ENCODE measurements at places on chromosomes 5 and 9.
A peak's percentile ranks its signal among the peaks of the same experiment; 100 is the strongest.

- peak; percentile 40 for DNase-seq
These were observed 29.3 kb downstream of the PTPA start for GRCh38 chr9:129140397-129141065.

- no peak for DNase-seq
These were observed 201.8 kb upstream of the CDKN2B start for GRCh38 chr9:22210936-22211335.

GRCh38 chr9:101629636-101630035 is 34.9 kb upstream of the PPP3R2 start:
- DNase-seq: no peak

- no peak for DNase-seq
These were observed 59.5 kb downstream of the PTBP3 start for GRCh38 chr9:112273876-112274275.

DNA sequence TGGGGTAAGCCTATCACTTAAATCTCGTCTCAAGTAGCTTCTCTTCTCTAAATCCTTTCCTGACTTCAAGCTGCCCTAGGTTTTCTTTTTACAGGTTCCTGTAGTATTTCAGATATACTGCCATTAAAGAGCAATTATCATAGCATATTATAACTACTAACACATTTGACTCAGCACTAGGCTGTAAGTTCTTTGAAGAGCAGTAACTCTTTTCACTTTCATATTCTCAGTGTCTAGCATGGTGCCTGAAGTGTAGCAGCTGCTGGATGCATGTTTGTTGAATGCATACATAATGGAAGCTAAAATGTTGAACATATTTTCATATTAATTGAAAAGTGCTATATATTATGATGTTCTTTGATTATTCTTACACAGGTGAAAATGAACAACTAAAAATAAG is 22.5 kb downstream of the CCDC152 start:
- no peak for DNase-seq

- peak; percentile 55 for DNase-seq
These were observed 1048.7 kb upstream of the NUDT12 start for GRCh38 chr5:104611135-104611767.

- DNase-seq: no peak
These were observed 30.2 kb upstream of the CATSPER3 start for GRCh38 chr5:134937526-134937925.

- DNase-seq: no peak
These were observed 124.5 kb downstream of the EDIL3 start for GRCh38 chr5:84260140-84260539.

DNA sequence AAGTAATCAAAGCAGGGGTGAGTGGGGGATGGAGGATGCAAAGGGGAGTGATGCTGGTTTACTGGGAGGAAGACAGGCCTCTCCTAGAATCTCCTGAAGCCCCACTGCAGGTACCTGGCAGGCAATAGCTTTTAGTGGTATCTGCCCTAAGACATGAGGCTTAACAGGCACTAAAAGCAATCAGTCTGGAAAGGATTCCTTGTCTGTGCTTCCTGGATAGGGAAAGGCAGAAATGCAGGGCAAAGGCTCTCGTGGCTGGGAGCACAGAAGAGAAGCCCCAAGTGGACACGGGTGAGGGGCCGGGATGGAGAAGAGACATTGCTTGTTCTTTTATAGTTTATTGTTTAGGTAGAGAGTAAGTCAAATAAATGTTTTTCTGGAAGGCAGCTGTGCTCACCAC is 40.1 kb downstream of the CCNJL start:
- DNase-seq: no peak

DNA sequence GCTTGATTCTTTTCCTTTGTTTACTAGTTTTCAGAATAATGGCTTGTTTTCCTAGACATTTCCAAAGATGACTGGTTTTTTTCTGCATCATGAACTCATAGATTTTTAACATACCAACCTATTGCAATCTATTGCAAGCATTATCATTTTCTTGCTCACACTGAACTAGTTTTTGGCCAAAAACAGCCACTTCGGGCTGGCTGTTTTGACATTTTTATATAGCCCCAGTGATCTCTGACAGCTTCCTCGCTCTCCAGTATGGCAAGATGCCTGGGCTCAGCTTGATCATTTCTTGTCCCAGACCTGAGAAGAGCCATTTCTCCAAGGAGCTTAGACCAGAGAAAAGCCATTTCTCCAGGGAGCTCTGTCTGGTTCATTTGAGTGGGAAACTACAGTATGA is 94.3 kb upstream of the MAMDC2 start:
- DNase-seq: no peak

- no peak for DNase-seq
These were observed 10.0 kb downstream of the PRR7 start for GRCh38 chr5:177456591-177456964.

DNA sequence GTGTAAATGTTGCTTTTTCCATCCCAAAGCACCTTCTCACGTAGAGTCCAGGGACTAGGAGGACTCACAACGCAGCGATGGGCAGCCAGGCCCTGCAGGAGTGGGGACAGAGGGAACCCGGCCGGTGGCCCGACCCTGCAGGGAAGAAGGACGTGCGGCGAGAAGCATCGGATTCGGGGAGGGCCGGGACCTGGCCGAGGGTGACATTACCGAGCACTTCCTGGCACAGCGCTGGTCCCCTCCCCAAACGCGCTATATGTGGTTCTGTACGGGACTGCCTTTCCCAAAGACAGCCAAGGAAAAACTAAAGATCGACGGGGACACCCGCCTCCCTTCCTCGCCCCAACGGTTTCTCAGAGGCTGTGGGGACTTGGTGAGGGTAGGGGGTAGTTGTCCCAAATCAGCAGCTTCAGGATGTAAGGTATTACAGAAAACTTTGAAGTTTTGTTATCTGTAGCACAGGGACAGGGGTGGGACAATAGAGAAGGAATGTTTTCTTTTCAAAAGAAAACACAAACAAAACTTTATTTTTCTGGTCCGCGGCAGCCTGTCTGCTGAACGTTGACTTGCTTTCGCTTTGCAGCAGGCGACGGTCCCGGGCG is 887 bp upstream of the MAP3K1 start:
- no peak for DNase-seq

- no peak for DNase-seq
These were observed 296.9 kb downstream of the TLE4 start for GRCh38 chr9:79868567-79869189.

- no peak for DNase-seq
These were observed 18.8 kb downstream of the RGS3 start for GRCh38 chr9:113482341-113482740.

DNA sequence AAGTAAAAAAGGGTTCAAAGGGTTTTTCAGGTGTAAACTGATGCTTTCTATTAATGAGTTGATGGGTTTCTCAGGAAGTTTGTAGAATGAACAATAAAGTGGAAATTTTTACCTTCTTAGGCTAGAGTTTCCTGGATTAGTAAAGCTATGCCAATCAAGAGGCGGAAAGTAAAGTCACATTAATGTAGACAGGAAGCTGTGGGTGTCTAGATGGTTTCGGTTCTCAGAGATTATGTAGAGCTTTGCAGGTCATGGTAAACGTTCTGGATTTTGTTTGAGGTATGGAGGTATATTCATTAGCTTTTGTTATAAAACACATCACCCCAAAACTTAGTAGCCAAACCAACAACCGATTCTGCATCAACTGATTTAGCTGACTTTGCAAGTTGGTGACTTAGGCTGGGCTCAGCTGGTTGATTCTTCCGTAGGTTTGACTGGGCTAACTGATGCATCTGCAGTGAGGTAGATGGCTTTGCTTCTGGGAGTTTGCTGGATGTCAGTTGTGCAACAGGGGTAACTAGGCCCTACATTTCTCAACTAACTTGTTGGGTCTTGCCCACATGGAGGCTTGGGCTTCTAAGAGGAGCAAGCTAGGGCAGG is 273.8 kb downstream of the MSX2 start:
- DNase-seq: no peak

GRCh38 chr5:177131019-177131320 is 2.6 kb upstream of the NSD1 start:
- DNase-seq: no peak

DNA sequence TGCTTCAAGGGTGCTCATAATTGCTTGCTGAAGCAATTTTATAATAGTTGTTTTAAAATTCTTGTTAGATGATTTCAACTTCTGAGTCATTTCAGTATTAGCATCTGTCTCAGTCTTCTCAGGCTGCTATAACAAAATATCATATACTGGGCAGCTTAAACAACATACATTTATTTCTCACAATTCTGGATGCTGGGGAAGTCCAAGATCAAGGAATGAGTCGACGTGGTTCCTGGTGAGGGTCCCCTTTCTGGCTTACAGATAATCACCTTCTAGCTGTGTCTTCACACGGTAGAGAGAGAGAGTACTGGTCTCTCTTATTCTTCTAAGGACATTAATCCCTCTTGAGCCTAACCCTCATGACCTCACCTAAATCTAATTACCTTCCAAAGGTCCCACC is 160.4 kb downstream of the SIL1 start:
- DNase-seq: no peak

GRCh38 chr5:52657247-52657645 is 130.5 kb upstream of the ITGA1 start:
- peak; percentile 14 for DNase-seq

DNA sequence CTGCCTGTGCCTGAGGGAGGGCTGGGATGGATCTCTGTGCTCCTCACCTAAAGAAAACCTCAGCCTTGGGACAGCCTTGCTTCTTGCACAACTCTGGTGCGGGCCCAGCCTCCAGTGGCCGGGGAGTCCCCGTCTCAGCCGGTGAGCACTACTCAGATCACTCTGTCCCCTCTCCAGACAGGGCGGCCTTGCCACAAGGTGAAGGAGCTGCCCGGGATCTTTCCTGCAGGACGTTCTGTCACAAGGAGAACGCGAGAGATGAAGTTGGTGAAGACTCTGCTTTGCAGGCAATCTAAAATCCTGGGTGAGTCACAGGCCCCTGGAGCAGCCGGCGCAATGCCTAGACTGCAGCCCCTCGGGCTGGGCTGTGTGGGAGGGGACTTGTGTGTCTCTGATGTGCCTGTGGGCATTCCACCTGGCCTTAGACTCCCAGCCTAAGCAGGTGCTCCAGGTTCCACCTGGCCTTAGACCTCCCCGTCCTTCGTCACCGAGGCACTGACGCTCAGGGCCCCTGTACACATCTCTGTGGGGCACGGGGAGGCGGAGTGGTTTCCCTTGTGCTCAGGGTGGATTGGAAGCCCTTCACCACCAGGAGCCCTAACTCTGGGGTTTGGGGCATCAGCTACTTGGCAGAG is 15.2 kb upstream of the IRX4 start:
- no peak for DNase-seq

DNA sequence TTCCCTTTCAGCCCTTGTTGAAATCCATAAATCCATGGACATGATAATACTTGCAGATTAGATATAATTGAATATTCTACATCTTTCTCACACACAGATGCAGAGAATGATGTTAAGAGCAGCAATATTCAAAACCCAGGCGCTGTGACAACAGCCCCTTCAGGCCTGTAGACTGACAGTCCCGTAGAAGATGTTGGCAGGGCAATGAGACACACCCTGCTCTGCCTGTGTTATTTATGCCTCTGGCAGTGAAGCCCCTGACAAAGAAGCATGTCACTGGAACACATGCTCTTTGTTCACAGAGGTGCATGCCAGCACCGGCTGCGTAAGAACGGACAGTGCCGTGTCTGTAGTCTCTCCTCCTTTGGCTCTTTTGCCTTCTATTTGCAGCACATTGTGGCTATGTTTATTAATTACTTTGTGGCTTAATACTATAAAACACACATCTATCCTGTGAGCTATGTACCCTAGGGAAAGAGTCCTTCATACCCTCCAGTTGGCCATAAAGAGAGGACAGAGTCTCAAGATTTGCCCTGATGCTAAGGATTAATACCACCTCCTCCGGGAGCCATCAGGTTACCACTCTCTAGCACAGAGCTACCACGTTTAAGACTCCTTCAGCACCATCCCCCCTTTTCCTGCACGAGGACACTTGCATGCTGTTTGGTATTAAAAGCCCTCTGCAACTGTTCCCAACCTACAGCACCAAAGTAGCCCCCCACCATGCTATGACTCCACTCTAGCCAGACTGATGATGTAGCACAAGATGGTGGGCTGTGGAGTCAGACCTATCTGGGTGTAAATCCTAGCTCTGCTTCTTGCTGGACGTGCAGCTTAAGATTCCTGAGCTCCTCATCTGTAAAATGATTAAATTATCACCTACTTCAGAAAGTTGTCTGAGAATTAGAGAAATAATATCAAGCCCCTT is 2.0 kb upstream of the ANP32B start:
- no peak for DNase-seq

DNA sequence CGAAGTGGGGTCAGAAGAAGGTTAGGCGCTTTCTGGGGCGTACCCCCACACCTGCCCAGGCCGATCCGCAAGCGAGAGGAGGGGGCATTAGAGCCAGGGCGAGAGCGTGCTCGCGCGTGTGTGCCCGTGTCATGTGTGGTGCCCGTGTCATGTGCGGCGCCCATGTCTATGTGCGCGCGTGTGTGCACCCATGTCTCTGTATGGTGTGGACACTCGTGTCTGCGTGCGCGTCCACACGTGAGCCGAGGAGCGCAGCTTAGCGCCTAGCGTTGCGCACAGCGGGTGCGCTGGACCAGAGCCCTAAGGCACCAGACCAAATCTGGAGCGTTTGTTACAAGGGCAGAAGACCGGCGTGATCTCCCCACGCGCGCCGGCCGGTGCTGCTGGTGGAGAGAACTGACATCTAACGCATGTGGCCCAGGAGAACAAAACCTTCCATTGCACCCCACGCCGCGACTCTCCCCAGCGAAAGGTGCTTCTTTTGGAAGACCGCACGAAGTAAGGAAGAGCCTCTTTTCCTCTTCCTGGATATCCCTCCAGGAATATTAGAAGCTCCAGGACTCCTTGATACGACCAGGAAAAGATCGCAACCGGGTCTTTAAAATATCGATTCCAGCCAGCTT is 644 bp downstream of the NIM1K start:
- DNase-seq: no peak

- no peak for DNase-seq
These were observed 11.0 kb downstream of the IFNA21 start for GRCh38 chr9:21155501-21155900.

GRCh38 chr5:83251849-83252248 is 174.5 kb downstream of the XRCC4 start:
- DNase-seq: no peak

GRCh38 chr5:89105836-89106235 is 222.9 kb upstream of the MEF2C start:
- DNase-seq: no peak

GRCh38 chr9:93593144-93593658 is 16.8 kb downstream of the PHF2 start:
- no peak for DNase-seq

Data from NCI-H1092 (cell line).